ENCODE measurements at places on chromosomes 13 and 19. TPM values are rescaled to one million over a fixed set of nuclear protein-coding genes. Genes with fewer than 3 reads are reported as not detected.

The KLF1 gene
- total RNA-seq: 0.39 TPM

The OR4F17 gene
- not detected for total RNA-seq

DNA sequence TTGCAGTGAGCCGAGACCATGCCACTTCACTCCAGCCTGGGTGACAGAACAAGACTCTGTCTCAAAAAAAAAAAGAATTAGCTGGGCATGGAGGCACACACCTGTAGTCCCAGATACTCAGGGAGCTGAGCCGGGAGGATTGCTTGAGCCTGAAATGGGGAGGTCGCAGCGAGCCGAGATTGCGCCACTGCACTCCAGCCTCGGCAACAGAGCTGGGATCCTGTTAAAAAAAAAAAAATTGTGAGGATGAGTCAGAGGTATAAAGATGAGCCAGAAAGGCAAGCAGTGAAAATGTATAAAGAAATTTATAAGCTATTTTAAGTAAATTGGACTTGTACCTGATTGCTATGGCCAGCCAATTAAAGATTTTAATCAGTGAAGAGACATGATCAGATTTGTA is 21.1 kb downstream of the KBTBD6 start:
- no peak overlapping the region for H3K4me3 ChIP-seq
- H3K27ac ChIP-seq: no peak overlapping the region
- no peak for DNase-seq
- no peaks in the 10 kb centered on the region for H3K27me3 ChIP-seq
- no peaks in the 10 kb centered on the region for H3K4me1 ChIP-seq
- H3K36me3 ChIP-seq: no peaks in the 10 kb centered on the region

The SSC5D gene
- total RNA-seq: 64.1 TPM

DNA sequence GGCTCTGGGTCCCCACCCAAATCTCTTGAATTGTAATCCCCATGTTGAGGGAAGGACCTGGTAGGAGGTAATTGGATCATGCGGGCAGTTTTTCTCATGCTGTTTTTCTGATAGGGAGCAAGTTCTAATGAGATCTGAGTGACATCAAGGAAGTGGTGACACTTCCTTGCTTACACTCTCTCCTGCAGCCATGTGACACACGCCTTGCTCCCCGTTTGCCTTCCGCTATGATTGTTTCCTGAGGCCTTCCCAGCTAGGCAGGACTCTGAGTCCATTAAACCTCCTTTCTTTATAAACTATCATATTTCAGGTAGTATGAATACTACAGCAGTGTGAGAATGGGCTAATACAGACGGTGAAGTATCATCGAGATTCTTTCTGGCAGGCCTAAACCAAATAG is 1040.4 kb upstream of the MIR17HG start:
- no peak for DNase-seq
- H3K27me3 ChIP-seq: no peaks in the 10 kb centered on the region
- no peaks in the 10 kb centered on the region for H3K4me1 ChIP-seq
- no peaks in the 10 kb centered on the region for H3K36me3 ChIP-seq
